ENCODE measurements at places on chromosomes 16 and 17.
A peak's percentile ranks its signal among the peaks of the same experiment; 100 is the strongest.

DNA sequence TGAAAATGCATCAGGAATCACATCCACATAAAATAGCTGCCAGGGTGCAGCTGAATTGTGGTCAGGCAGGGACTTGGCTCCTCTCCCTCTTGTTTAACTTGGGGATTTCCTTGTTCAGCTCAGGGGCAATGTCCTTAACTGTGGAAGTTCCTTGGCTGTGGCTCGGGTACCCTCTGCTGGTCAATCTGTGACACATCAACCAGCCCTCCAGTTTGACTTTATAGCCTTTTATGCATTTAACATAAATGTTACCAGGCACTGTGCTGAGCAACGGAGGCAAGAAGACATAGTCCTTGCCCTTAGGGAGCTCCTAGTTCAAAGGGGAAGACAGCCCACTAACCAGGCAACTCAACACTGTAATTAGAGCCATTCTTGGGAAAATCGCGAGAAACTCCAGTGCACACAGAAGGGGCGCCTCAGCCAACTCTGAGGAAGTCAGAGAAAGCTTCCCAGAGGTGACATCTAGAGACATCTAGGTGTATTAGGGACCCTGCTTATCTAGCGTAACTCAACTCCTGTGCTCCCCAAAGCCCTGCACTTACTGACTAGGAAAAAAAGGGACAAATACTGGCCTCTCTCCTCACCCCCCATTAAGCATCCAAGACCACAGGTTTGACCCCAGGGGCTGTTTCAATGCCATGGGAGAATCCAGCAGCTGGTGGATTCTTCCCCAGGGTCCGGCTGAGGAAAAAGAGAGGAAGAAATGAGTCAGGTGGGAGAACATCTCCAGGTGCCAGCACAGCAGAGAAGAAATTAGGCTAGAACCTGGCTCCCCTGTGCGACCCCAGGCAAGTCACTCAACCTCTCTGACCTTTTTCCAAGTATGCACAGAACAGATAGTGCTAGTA, 17.3 kb upstream of the EEF2K start:
- peak; percentile 61 for DNase-seq

DNA sequence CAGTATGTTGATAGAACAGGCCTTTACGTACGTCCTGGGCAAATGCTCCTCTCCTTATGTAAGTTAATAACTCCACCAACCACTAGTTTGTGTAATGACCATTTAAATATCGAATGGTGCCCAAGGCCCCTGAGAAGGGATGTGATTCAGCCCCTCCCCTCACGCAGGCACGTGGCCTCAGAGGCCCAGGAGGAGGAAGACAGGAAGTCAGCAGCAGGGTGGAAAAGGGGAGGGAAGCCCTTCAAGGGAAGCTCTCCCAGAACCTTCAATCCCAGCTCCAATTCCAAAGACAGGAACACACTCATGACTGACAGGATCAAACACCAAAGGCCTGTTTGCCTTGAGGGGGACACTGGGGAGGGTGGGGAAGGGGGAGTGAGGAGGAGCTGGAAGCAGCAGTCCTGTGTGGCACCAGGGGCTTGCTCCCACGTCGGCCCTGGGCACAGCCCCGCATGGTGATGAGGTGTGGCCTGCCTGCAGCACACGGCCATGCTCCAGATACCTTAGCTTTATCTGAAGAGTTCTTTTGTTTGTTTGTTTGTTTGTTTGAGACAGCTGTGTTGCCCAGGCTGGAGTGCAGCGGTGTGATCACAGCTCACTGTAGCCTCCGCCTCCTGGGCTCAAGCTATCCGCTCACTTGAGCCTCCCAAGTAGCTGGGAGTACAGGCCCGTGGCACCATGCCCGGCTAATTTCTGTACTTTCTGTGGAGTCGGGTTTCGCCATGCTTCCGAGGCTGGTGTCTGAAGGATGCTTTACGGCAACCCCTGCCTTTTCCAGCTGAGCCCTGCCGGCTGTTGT, 105.0 kb downstream of the ZNF778 start:
- DNase-seq = peak; percentile 26

DNA sequence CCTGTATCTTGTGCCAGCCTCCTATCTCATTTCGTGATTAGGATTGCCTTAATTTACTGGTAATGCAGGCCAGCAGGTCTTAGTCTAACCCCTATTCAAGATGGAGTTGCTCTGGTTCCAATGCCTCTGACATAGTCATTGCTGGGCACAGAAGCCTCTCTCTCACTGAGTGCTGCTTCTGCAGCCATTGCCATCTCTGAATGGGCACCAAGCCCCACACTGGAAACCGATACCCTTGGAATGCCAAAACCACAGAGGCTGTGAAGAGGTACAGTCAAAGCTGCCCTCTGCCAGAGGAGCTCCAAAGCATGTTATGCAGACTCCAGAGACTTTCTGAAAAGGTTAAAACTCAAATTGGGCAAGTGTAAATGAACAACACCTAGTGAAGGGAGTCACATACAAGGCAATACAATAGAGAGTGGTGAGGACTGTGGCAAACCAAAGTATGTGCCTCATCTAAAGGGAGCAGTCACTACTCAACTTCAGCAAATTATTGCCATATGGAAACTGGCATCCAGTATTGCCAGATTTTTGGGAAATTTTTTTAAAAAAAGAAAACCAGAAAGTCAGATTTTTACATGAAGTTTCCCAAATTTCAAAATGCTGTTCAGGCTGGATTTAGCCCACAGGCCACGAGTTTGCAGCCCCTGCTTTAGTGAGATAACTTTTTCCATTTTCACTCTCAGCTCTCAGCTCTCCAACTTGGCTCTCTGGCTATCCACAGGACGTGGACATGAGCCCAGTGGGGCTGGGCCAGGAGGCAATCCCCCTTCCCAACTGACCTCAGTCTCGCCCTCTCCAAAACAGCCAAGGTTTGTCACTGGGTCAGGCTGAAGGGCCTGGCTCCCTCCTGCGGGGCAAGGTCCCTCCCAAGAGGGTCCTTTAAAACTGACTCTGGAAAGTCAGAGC, 2.1 kb upstream of the MMP2 start:
- no peak for DNase-seq

- DNase-seq = no peak
Measured at GRCh38 chr16:9837481-9837880, 344.7 kb downstream of the GRIN2A start.

- DNase-seq = no peak
Measured at GRCh38 chr17:40056379-40057015, 2.3 kb upstream of the MED24 start.

- DNase-seq = no peak
Measured at GRCh38 chr17:71495420-71495819, 625.4 kb upstream of the SOX9 start.

GRCh38 chr17:8072729-8073461, 14.6 kb downstream of the ALOX12B start:
- no peak for DNase-seq

GRCh38 chr17:75695141-75695829, 26.0 kb upstream of the ITGB4 start:
- no peak for DNase-seq
